ENCODE measurements at places on chromosomes 6 and 20.

- no peak for DNase-seq
Measured at GRCh38 chr20:48180024-48180423, 394.7 kb upstream of the SULF2 start.

DNA sequence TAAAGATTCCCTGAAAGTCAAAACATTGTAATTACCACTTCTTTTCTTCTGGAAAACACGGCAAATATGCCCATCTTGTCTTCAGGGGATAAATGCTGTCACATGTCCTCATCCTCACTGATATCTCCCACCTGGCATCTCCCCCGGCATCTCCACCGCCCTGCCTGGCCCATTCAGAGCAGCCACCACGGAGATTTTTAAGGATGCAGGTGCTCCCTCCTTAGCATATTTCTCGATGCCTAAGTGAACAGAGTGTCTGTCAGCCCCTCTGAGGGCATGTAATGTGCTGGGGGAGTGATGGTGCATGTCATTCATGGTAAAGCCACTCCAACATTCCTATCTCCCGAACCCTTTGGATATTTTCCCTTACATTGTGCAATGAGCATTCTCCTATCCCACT is 215.5 kb downstream of the PREX1 start:
- DNase-seq: no peak

DNA sequence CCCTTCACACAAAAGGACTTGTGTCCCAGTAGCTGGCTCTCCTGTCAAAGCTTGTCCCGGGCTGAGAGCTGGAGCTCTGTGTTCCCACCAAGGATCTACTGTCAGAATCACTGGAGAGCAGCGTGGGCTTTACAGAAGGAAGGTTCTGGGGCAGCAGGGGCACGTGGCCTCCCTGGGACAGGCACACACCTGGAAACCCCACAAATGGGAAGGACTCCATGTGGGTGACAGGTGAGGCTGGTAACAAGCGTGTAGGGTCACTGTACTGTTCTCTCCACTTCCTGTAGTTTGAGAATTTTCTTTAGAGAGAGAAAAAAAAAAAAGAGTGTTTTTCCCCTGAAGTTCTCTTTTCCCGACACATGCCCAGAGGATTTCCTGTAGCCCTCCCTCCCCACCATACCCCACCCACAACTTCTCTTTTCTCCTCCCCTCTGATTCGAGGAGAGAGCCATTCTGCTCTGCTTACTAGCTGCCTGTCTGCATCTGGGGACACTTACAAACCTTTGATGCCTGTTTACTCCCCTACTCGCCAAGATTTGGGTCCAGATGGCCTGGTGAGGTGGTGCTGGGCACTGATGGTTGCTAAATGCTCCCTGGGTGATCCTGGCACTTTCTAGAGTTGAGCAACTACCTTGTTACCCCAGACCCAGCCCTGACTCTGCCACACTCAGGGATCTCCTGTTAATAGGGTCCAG is 84.1 kb upstream of the SIRPA start:
- peak; percentile 68 for DNase-seq

DNA sequence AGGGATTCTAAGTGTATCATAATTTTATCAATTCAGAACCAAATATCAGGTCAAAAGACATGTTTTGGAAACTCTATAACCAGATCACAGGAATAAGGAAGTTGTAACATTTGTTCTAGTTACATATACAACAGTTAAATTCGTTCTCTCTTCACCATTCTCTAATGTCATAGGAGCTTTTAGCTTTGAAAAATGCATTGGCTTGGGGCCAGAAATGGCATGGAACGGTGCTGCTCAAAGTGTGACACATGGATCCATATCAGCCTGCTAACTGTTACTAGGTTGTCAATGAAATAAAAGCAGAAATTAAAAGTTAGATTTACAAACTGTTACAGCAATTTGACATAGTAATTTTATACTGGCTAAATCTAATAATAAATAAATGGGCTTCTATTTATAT is 120.3 kb downstream of the LCA5 start:
- no peak for DNase-seq

DNA sequence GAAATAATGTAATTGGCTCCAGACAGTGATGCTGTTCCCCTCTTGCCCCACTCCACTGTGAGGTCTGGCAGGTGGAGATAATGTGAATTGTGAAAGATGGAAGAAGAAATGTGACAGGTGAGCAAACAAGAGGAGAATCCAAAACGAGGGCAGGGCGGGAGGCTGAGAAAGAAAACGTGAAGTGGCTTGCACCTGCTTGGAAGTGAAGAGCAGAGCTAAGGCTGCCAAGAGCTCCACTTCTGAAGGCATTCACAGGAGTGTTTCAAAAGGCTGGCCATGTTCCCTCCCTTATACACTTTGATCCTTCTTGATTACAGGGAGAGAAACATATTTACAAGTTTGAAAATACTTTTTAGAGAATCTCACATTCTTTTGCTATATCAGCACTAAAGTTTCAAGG is 359.4 kb downstream of the EPHA7 start:
- DNase-seq: no peak

DNA sequence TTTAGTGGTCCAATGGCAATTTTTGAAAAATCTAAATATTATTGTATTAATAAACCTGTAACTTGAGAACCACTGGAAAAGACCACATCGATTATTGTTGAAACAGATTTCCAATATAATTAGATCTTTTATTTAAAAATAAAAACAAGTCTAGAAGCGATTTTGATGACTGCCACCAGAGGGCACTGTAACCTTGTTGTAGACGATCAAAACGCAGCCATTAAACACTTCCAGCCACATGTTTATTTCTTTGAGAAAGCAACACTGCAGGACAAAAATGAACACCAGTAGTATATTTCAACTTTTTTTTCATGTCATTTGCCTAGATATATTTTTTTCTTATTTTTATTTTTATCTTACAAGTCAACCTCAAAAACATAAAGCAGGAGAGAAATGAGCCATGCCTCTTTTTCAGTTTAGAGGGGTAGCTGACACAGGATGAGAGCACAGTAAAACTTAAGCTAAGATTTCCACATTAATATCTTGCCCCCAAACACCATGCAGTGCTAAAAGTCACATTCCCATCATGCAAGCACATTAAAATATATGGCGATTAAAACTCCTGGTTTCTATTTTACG is 115.4 kb downstream of the OPRM1 start:
- peak; percentile 72 for DNase-seq

GRCh38 chr6:138004430-138005287 is 102.6 kb downstream of the PERP start:
- DNase-seq: peak; percentile 63

DNA sequence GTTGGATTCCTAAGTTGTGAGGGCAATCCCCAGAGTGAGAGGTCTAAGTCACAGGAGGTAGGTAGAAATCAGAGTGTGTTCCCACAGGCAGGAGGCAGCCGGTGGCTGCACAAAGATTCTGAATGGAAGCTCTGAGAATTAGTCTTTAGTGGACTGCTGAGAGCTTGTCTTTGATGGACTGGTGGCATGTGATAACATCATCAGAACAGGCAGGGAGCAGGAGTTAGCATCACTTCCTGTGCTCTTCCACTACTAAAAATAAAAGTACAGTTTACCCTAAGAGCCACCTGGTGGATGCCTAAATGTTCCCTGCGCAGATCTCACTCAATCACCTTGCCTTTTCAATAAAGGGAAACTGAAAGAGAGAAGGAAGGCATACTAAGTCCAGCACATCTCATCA is 294.6 kb upstream of the POU3F2 start:
- DNase-seq: no peak

GRCh38 chr6:97524811-97525210 is 241.8 kb upstream of the MMS22L start:
- DNase-seq: no peak

DNA sequence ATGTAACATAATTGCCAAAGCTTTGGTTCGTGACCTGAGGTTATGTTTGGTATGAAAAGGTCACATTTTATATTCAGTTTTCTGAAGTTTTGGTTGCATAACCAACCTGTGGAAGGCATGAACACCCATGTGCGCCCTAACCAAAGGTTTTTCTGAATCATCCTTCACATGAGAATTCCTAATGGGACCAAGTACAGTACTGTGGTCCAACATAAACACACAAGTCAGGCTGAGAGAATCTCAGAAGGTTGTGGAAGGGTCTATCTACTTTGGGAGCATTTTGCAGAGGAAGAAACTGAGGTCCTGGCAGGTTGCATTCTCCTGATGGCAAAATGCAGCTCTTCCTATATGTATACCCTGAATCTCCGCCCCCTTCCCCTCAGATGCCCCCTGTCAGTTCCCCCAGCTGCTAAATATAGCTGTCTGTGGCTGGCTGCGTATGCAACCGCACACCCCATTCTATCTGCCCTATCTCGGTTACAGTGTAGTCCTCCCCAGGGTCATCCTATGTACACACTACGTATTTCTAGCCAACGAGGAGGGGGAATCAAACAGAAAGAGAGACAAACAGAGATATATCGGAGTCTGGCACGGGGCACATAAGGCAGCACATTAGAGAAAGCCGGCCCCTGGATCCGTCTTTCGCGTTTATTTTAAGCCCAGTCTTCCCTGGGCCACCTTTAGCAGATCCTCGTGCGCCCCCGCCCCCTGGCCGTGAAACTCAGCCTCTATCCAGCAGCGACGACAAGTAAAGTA is 547 bp upstream of the ESR1 start:
- no peak for DNase-seq

DNA sequence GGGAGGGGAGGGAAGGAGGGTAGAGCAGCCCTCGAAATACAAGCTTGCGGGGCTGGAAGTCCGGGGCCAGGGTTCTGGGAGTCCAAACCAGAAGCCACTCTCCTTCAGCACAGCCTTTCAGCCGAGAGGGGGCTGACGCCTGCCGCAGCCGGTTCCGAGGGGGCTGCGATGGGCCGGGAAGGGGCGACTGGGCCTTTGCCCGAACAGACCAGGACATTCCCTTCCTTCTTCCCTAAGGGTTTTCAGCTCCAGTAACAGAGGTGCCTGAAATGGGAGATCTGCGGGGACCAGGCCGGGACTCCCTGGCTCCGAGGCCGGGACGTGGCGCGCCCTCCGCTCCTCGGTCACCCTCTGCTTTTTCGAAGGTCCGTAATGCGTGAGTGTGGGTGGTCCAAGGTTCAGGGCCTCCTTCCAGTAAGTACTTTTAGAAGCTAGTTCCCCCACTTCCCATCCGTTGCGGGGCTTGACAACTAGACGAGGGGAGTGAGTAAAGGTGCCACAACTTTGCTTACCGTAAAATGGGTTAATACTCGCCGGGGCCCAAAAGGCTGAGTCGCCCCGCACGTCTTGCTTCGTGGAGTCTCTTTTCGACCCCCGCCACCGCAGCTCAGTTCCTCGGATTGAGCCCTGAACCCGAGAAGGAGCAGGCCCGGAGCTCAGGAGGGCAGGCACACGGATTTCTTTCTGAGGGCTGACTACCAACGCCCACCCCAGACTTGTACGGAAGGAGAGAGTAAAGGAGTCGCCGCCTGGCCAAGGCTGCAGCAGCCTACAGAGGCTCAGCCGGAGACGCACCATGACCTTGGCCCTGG is 2.9 kb upstream of the OLIG3 start:
- DNase-seq: no peak

DNA sequence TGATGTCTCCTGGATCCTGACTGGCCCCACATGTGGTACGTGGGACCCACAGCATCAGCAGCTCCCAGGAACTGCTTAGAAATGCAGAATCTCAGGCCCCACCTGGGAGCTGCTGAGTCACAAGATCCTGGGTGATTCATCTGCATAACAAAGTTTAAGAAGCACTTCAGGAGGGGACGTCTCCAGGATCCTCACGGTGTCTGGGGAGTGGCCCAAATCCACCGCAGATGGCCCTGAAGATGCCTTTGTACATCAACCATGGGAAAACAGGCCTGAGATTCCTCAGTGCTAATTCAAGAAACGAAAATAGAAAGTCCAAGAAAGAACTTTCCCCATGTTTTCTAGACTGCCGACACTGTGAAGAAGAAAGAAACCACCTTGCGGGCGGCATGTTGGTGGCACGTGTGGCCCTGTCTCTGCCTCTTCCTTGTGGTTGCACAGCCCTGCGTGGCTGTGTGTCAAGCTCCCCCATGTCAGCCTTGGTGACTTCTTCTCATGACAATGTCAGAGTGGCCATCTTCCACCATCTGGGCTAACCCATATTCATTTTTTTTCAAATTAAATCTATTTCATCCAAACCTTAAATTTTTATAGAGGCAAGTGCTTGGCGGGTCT is 26.1 kb downstream of the RRBP1 start:
- DNase-seq: no peak

DNA sequence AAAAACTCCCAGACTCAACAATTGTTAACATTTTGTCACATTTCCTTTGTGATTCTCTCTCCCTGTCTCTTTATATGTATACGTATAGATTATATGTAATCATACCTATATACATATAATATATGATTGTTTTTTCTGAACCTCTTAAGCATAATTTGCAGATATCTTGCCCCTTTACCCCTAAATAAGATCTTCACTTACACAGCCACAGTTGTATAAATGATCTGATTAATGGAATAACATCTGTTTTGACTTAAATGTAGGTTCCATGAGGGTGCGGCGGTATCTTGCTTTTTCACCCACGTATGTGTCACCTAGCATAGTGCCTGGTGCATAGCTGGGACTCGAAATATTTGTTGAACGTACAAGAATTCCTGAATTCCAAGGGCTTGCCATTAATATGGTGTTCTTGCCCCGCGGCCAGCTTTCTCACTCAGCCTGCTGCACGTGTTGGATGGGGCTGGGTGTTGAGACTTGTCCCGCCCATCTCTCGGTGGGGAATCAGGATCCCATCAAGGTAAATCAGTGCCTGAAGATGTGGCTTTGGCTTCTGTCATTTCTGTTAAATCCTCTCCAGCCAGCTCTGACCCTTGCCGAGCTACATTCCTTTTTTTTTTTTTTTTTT is 10.4 kb upstream of the MANBAL start:
- DNase-seq: no peak

DNA sequence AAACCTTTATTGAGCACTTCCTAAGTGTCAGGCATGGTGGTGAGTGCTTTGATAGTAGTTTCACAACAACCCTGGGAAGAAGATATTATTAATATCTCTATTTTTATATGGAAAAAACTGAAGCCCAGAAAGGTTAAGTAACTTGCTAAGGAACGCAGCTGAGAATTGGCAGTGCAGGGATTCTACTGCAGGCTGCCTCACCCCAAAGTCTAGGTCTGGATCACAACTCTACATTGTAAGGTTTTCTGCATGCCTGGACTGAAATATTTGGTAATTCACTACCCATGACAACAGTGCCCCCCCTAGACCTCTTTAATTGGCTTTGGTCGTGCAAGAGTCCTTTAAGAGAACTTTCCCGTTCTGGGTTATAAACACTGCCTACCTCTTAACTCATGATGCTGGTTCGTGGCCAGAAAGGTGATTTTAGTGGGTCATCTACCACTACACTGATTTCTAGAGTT is 67.1 kb upstream of the KCNQ5 start:
- no peak for DNase-seq
